ENCODE measurements at places on chromosomes 16 and 17. TPM values are rescaled to one million over a fixed set of nuclear protein-coding genes. Genes with fewer than 3 reads are reported as not detected.

SLC38A8 gene
- total RNA-seq = not detected

MAFG gene
- total RNA-seq = 15.0 TPM

DUSP3 gene
- 52.0 TPM for total RNA-seq

HOXB4 gene
- total RNA-seq = 0.35 TPM

GNGT2 gene
- total RNA-seq = not detected

TP53TG3F gene
- not detected for total RNA-seq

KCNJ12 gene
- under 0.01 TPM for total RNA-seq

PRKCB gene
- 1.4 TPM for total RNA-seq

FNDC8 gene
- not detected for total RNA-seq
